Glomerular endothelial cell (primary cell): ENCODE measurements at places on chromosomes 5 and 9. TPM values are rescaled to one million over a fixed set of nuclear protein-coding genes. Genes with fewer than 3 reads are reported as not detected.

The PPP6C gene
- 26.9 and 29.8 TPM in 2 replicates for total RNA-seq

The ADGRV1 gene
- 0.12 and 0.15 TPM in 2 replicates for total RNA-seq

The FRMPD1 gene
- not detected in 2 replicates for total RNA-seq

The LCN2 gene
- not detected in 2 replicates for total RNA-seq

The CDKN2B-AS1 gene
- 2.9 and 7.1 TPM in 2 replicates for total RNA-seq

The NEUROG1 gene
- not detected in 2 replicates for total RNA-seq

The DBH gene
- total RNA-seq = not detected in 2 replicates

The ENTREP1 gene
- total RNA-seq = 5.7 and 11.8 TPM in 2 replicates

The GLDC gene
- total RNA-seq = 1.7 and 8.0 TPM in 2 replicates

The OSMR gene
- 22.8 and 37.3 TPM in 2 replicates for total RNA-seq

The OR1Q1 gene
- total RNA-seq = not detected in 2 replicates

The TRPM3 gene
- total RNA-seq = not detected in 2 replicates

The KIF4B gene
- 0.23 and 0.39 TPM in 2 replicates for total RNA-seq

The PCDHA9 gene
- 0.06 and 0.19 TPM in 2 replicates for total RNA-seq

The PLAC8L1 gene
- not detected in 2 replicates for total RNA-seq

The ACOT12 gene
- not detected in 2 replicates for total RNA-seq

The CTNND2 gene
- not detected in 2 replicates for total RNA-seq

The PIP5KL1 gene
- 3.0 and 3.9 TPM in 2 replicates for total RNA-seq
